ENCODE measurements at places on chromosomes 5 and 9.

GRCh38 chr5:151267491-151268260, 14.7 kb downstream of the GM2A start:
- DNase-seq: no peak

DNA sequence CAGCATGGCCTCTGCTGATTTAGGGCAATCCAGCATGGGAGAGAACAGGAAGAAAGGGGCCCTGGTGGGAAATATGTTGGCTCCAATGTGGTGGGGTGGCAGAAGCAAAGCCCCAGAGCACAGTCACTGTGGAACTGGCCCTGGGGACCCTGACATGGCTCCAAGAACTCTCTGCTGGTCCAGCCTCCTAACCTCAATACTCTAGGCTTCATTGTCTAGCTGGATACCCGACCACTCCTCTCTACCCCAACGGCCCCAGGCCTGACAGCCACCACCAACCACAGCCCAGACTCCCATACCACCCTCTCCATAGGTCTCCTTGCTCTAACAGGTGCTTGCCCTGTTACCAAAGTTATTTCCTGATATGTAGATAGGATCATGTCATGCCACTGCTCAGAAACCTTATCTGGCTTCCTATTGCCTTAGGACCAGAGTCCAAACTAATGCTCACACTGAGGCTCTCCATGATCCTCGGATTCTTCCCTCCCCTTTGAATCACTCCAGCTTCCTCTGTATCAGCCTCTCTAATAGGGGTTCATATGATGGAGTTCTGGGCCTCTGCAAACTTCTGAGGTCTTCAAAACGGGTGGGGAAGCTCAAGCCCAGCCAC, 12.9 kb downstream of the ACSL6 start:
- no peak for DNase-seq

DNA sequence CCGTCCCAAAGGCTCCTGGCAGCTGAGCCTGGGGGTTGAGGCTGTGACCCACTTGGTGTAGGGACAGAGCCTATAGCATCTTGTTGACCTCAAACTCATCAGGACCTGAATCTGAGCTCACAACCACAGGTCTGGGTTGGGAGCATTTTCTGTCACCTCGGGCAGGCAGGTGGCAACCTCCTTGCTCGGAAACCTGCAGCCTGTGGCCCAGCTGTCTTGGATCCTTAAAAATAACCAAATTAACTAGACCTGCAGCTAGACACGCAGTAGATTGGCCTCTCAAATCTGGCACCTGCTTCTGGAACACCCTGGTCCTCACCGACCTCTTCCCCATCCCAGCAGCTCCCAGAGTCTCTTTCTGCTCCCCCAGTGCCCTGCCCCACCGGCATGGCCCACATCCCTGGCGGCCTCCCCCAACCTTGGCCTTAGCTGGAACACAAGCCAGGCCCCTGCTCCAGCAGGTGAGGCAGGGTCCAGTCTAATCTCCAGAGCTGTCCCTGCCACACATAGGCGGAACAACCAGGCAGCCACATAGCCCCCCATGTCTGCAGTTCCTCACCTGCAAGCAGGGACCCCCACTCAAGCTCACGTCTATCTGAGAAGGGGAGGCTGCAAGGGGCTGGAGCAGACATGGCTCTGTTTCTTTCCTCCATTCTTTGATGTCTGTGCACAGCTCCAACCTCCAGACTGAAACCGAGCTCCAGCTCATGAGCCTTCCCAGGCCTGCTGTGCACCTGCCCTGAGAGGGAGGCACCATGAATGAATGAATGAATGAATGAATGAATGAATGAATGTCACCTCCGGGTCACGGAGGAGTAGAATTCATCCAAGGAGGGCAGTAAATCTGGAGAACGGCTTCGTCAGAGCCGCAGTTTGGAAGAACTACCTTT, 28.3 kb downstream of the PAEP start:
- no peak for DNase-seq

DNA sequence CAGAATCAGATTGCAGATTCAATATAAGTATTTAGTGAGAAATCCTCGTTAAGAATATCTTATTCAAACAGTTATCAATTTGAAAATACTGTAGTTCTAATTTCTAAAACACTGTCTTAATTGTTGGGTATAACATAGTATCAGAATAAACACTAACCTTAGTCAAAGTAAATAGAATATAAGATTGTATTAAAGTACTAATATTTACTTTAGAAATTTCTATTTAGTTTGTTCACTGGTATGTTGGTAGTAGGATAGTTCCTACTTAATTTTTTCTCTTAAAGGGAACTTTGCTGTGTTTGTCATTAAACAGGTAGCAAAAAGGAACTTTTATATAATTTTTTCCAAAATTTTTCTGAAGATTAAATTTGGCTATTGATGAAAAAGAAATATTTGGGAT, 42.3 kb downstream of the FAM174A start:
- no peak for DNase-seq

DNA sequence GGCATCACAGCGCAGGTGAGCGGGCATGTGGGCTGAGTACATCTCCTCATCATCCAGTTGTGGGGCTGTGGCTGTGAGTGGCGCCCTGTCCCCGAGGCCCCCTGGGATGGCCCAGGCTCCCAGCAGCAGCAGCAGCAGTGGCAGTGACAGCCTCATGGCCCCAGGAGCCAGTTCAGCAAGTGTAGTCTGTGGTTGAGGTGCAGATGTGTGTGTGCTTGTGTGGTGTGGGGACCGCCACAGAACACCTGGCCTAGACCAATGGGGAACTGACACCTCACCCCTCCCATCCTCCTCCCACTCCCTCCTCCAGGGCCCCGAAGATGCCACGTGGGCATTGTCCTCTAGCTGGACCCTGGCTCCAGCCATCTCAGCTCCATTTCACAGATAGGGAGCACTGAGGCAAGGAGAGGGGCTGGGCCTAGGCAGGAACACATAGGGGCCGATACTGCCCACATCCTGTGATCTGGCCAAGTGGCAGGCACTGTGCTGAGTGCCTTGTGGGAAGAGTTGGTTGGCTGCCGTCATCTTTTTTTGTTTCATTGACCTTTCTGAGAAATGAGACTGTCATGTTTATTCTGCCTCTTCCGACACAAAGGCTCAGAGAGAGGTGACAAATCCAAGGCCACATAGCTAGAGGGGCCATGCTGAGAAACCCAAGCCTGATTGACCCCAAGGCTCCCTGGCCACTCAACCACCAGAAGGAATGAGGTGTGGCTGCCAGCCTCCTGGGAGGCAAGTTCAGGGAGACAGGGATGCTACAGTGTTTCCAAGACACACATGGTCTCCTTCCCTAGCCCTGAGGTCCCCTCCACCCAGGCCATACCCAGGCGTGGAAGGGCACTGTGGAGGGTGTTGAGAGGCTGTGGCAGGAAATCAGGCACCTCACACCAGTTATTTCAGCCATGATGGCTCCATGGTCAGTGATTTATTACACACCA, at the start of gene MZB1:
Gene MZB1 (minus strand): TSS at position 213 of the 938 bp plus-strand sequence. CDS start 57 bp downstream, at position 156.
- DNase-seq: peak; percentile 53

DNA sequence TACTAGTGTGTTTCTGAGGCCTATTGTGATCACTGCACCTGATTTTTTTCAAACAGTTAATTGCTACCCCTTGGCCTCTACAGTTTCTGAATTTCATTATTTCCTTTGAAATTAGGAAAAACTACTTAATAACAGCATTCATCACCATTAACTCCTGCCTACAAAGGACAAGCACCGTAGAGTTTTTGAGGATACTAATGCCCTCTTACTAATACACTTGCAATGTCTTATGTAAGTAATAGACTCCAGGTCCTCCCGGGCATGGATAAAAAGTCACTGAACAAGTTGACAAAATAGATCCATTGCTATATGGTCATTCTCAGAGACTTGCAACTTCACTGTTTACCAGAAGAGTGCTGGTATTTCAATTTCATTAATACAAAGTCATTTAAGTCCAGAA, 1172.5 kb downstream of the CDH12 start:
- DNase-seq: no peak

- peak; percentile 26 for DNase-seq
These were observed 5.2 kb upstream of the NKD2 start for GRCh38 chr5:1003296-1003937.

DNA sequence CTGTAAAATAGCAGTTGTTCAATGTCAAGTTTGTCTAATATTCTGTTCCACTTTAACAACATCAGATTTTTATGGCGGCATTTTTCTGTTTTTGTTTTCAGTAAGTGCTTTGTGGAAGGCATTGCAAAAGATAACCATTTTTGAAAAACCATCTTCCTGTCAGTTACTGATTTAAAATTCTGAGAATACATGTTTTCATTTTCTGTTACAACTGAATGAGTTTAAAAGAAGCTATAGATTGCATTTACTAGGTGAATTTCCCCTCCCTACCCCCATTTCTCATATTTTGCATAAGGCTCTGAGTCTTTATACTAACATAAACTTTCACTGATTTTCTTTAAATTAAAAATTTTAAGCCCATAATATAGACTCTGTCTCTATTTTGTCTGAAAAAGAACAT, 4.6 kb upstream of the ERAP2 start:
- DNase-seq: no peak

- no peak for DNase-seq
These were observed 24.1 kb upstream of the OTP start for GRCh38 chr5:77662635-77663034.

DNA sequence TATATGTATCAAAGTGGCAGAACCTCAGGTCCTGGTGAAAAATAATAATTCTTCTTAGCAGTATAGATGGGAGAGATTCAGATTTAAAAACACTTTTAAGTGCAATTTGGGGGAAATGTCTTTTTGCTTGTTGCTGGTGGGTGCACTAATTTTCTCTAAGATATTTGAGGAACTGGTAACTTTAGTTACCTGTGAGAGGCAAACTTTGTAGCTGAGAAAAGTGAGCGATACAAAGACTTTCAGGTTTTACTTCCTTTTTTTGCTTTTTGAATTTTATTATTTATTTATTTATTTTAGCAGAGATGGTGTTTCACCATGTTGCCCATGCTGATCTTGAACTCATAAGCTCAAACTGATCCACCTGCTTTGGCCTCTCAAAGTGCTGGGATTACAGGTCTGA, 303.1 kb upstream of the PTGER4 start:
- DNase-seq: no peak

DNA sequence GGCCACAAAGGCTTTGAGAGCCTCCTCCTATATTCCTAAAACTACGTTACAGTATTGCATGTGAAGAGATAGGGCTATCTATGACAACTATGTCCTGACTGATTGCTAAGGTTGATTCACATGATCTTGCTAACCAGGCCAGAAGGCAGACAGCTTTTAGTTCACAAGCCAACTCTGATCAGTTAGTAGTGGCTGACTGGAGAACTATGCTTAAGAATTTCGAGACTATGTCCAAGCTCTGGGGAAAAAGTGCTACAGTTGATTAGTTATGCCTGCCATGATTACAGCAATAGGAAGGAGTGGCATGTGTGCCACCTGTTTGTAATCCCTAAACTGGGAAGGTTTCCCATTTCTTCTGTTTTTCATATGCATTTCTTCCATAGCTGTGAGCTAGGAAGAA, 223.4 kb downstream of the DOCK8 start:
- DNase-seq: no peak

GRCh38 chr5:83401122-83401731, 70.3 kb upstream of the VCAN start:
- DNase-seq: no peak

DNA sequence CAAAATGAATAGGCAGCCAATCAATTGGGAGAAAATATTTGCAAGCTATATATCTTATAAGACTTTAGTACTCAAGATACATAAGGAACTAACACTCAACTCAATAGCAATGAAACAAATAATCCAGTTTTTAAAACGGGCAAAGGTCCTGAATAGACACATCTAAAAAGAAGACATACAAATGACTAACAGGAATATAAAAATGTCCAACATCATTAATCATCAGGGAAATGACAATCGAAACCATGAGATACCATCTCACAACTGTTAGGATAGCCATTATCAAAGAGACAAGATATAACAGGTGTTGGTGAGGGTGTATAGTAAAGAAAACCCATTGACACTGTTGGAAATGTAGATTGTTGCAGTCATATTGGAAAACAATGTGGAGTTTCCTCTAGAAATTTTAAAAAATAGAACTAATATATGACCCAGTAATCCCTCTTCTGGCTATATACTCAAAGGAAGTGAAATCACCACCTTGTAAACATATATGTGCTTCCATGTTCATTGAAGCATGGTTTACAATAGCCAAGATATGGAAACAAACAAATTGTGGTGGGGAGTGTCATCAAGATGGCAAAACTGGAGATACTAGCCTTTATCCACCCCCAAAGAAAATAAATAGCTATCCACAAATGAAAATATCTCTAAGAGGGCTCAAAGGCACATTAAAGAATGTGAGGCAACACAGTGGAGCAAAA, 13.9 kb upstream of the BTNL3 start:
- no peak for DNase-seq

DNA sequence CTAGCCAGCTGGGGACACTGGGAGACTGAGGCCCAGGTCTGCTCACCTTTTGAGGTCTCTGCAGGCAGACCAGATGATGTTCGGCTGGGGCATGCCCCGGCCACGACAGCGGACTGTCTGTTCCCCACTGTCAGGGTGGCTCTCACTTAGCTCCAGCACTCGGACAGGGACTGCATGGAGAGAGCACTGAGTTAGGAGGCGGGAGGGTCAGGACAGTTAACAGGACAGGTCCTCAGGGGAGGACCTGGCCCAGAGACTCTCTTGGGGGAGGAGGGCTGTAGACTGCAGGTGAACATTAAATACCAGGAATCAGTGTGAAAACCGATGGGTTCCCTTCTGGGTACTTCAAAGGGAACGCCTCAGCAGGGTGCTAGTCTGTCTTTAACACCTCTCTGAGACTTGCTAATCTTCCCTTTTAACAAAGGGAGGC, 25.1 kb downstream of the PDGFRB start:
- no peak for DNase-seq

DNA sequence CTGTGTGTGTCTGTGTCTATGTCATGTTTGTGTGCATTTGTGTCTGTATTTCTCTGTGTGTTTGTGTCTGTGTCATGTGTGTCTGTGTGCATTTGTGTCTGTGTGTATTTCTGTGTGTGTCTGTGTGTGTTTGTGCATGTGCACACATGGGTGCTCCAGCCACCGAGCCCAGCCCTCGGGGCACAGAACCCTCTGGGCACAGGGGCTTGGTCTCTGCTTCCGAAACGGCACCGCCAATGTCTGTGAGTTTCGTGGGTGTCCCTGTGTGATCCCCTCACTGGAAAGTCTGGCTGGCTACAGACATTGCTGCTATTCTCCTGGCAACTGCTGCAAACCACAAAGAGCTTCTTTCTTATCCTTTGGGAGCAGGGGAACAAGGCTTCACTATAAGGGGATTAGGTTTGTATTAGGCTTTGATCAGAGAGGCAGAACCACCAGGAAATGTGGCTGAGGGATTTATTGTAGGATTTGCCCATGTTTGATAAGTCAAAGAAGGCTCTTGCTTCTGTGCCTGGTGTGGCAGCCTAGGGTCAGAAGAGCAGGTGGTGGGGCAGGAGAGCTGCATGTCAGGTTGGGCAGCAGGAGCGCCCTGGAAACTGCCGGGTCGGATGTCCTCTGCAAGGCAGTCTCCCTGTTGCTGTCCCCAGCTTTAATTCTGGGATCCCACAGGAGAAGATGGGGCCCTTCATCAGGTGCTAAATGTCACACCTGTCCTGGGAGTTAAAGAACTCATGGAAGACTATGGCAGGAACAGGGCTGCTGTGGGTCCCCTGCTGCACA, 39.6 kb upstream of the FCN1 start:
- no peak for DNase-seq

- no peak for DNase-seq
These were observed 66.7 kb downstream of the PPARGC1B start for GRCh38 chr5:149796836-149797235.

All from activated CD4-positive, alpha-beta T cell treated with anti-CD3 and anti-CD28 coated beads for 4 hours (primary cell).